Stimulated activated CD4-positive, alpha-beta T cell treated with anti-CD3 and anti-CD28 coated beads, Interleukin-2, amount 100 ng/mL, for 4 hours (primary cell): ENCODE measurements at places on chromosomes 1 and 21.

DNA sequence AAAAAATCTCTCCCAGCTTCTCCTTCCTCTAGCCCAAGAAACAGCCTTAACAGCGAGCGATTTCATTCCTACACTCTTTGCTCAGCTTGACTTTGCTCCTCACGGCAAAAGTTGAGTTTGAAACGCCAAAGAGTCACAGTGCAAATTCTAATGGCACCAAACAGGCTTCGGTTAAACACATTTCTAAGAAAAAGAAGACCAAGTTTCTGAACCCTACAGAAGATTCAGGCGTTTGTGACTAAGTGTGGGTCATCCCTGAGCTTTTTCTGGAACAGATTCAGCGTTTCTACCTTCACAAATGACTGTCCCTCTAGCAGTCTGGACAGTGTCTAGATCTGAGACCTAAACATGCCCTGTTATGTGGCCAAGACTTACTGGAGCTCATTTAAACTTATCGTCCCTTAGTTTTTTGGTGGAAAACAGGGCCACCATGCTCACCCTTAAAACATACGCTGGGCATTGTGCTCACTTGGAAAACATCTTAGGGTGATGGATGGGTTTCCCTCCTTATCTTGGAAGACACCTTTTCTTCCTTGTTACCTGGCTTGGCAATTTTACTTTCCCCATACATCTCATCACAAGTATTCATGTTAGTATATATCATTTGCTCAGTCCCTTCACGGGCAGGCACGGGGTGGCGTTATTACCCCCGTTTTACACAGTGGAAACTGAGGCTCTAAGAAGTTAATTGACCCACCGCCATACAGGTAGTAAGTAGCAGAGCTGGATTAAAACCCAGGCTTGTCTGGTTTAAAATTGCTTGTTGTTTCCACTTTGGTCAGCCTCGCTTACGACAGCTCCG, 1.0 kb downstream of the C1orf198 start:
- DNase-seq, result no peak

DNA sequence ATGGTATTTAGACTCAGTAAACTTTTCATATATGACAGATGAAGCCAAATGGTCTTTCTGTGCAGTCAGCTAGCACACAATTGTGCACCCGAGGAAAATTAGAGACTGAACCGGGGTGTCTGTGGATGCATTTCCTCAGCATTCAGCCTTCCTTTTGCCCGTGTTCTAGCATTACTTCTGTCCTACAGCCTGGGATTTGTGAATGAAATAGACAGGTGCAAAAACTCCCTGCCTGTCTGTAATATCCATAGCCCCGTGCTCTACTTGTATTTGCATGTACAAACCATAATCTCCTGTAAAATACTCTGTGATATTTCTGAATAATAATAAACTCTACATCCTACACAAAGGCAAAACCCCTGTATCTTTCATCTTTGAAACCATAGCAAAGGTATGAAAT, 64.8 kb upstream of the LGALS8 start:
- no peak for DNase-seq

DNA sequence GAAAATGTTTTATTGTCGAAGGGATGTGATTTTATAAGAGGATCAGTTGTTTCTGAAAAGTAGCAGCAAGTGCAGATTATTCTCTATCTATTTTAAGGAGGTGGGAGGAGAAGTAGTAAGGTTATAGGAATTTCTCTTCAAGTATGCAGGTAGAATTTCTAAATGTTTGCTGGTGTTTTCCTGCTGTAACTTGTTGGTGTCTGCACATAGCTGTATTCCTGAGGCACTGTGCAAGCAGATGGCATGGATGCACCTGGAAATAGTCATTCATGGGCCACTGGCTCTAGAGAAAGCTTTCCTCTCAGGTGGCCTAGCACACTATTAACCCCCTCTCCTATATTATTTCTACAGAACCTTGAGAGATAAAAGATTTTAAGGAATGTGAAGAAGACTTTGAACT, 30.3 kb upstream of the PODN start:
- no peak for DNase-seq

DNA sequence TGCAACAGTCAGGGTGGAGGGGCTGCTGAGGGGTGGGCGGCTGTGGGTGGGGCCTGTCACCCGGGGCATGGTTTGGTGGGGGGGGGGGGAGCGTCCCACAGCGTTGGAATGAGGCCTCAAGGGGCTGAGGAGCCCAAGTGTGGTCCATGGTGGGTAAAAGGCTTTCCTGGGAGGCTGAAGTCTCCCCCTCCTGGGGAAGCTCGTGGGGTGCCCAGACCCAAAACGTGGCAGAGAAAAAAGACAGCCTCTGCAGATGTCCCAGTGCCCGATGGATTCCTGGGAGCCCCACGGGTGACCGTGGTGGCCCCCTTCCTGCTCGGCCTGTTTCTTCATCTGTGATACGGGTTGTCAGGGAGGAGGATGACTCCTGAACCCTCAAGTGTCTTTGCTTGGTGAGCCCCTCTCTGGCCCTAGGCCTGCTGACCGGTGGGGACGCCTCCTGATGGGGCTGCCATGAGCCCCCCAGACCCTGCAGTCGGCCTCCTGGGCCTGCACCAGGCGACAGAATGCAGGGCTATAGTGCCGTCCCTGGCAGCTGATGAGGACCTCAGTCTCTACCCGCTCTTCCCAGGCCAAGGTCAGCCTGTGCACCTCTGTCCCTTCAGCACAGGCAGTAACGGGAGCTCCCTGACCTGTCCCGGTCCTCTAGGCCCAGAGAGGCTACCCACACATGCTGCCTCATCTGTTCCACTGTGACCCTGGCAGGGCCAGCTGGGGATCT, 1.1 kb downstream of the OBSCN start:
- no peak for DNase-seq

- no peak for DNase-seq
Observed at GRCh38 chr21:38365521-38365920, 108.7 kb downstream of the KCNJ15 start.

GRCh38 chr1:241698177-241698576, 46.1 kb downstream of the WDR64 start:
- no peak for DNase-seq

GRCh38 chr1:174211486-174211885, 52.2 kb downstream of the RABGAP1L start:
- no peak for DNase-seq

- DNase-seq, result peak; percentile 53
Observed at GRCh38 chr1:28580722-28581530, 11.1 kb upstream of the RAB42 start.

DNA sequence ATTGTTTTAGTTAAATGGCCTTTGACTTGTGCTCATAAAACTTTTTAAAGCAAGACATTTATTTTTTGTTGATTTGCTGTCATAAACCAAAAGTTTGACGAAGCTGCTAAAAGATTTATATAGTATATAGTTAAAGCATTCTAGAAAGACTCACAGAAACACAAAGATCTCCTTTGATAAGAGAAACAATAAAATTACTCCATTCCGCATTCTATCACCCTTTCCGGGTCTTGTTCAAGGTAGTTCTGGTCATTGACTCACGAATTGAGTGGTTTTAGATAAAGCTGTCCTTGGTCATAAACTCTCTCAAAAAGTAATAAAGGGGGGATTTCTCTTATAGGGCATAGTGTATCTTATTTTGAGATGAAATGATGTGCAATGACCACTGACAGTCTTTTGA, 1010.5 kb upstream of the NCAM2 start:
- DNase-seq, result no peak

- DNase-seq, result no peak
Observed at GRCh38 chr1:109904105-109904817, 6.4 kb upstream of the CSF1 start.

- no peak for DNase-seq
Observed at GRCh38 chr1:27686223-27686990, 14.4 kb upstream of the IFI6 start.

DNA sequence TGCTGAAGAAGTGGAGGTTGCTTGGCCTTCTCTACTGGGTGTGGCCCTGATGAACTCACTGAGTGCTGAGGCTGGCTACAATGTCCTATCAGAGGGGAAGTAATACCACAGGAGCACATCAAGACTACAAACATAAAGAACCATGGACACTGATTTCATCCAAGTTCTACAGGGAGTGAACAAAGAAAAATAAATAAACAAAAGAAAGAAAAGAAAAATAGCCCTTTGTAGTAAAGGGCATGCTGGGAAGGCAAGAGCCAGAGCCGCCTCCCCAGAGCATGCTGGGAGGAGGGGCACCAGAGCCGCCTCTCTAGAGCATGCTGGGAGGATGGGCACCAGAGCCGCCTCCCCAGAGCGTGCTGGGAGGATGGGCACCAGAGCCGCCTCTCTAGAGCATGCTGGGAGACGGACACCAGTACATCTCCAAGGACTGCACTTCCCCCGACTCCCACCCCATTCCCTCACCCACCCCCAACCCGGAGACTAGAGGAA, 65.9 kb downstream of the LAMC2 start:
- DNase-seq, result no peak

DNA sequence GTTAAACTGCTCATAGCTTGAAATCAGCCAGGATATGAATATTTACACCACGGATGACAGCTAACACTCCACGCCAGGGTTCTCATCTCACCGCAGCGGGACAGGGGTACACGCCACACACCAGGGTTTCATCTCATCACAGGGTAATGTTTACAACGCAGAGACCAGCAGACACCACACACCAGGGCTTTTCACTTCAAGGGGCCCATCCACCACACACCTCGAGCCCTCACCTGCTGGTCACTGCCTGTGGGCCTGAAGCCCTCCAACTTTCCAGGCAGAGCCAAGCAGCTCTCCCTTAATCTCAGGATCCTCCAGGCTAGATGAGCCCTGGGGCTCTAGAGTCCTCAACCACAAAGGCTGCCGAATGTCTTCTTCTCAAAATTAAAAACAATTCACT, 1.3 kb upstream of the KRTAP10-12 start:
- no peak for DNase-seq

- DNase-seq, result no peak
Observed at GRCh38 chr1:22379566-22379965, 72.1 kb upstream of the ZBTB40 start.

DNA sequence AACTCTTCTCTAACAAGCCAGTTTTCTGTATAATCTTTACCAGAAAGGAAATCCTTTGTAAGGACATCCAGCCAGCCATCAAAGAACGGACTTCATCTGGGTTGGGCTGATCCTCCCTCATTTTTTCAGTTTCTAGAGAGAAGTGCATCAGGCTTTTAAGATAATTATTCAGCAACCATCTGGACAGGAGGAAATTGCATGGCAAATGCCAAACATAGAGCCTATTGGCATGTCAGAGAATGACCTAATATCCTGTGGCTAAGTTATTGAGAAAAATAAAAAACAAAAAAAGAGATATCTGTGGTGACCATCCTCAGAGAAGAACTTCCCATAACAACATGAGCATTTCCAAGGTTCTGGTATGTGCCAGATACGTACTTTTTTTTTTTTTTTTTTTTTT, 74.9 kb upstream of the BEND5 start:
- no peak for DNase-seq

DNA sequence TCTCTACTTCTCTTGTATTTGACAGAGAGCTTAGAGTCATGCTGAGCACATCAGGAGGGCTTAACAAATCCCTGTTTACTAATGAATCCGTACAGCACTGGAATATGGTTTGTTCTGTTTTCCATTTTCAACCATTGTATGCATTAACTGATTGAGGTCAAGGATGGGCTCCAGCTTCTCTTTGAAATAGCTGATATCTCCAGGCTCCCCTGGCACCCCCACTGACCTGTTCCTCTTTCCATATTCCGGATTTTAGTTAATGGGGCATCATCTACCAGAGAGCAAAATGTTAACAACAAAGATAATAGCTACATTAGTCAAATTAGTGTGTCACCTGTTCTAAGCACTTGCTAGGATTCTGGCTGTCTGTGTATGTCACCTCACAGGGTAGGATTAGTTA, 57.6 kb downstream of the NENF start:
- no peak for DNase-seq

DNA sequence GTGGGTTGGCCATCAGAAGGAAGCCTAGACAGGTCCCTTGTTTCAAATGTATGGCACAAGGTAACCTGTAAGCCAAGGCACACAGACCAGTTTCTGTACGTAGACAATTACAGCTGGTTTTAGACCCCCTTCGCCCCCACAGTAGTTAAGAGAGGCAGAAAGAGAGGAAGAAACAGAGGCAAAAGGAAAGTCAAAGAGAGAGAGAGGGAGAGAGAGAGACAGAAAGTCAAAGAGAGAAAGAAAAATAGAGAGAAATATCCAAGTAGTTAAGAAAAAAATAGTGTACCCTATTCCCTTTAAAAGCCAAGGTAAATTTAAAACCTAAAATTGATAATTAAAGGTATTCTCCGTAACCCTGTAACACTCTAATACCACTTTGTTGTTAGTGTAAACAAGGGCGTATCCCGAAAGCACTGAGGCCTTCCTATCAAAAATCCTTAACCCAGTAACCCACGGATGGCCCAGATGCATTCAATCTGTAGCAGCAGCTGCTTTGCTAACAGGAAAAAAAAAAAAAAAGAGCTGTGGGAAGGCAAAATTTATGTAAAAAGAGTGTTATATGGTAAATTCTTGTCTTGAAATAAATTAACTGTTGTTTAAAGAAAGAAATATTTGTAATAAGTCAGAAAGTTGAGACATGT, 49.4 kb downstream of the ADCY10 start:
- DNase-seq, result no peak

DNA sequence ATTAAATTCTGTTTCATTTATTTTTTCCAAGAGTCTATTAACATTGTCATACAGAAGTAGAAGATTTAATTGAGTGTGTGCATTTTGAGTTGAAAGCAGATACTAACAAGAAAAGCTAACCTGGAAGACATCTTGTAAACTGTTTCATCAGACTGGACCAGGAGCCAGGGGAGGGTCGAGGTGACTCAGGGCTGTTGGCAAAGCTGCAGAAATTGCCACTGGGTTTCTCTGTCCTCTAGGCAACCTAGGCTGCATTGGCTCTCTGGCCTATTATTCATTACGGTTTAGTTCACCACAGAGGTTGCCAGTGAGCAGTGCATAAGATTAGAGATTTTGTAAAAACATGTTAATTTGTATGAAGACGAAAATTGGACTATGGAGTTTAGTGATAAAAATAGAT, 27.5 kb downstream of the ERG start:
- DNase-seq, result no peak

DNA sequence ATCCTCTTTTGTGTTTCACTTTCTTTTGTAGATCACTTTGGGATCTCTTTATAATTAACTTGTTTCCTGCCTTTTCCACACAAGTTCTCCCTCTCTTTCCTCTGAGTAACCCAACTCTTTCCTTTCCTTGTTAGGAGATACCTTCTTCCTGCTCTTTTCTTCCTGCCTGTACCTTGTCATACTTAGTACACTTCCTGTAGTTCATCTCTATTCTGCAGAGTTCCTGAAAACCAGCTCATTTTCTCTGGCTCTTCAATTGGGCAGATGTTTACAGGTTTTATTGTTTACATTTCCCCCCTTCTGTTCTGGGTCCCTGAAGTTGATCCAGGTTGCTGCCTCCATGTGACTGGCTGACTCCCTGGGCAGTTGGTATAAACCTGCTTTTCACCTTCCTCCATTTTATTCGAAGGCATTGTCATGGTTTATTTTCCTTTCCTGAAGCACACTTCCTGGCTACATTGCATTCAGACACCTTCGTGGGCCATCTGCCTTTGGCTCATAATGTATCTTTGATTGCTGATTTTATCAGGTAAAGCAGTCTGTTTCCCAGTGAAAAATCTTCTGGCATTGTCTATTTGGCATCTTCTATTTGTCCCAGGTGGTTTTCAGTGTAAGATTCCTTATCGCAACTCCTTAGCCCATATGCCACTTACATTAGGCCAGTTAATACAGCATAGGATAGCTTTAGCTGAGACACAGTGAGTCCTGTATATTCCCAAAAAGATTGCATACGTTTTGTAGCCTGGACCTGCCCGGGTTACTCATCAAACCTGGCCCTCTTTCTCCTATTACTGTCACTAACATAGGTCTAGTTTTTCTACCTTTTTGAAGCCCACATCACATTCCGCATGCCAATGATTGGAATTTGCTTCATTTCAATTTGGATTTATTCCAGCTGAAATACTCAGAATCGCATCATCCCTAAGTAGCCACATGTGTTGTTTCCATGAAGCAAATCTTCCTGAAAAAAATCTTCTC, 15.4 kb downstream of the CTH start:
- DNase-seq, result no peak
